Adrenal gland (tissue), 19 donors: ENCODE measurements at places on chromosomes 16 and 17. TPM values are rescaled to one million over a fixed set of nuclear protein-coding genes. Genes with fewer than 3 reads are reported as not detected.

GRCh38 chr17:72458301-72458700, 337.5 kb downstream of the SOX9 start:
- DNase-seq: no peak

DNA sequence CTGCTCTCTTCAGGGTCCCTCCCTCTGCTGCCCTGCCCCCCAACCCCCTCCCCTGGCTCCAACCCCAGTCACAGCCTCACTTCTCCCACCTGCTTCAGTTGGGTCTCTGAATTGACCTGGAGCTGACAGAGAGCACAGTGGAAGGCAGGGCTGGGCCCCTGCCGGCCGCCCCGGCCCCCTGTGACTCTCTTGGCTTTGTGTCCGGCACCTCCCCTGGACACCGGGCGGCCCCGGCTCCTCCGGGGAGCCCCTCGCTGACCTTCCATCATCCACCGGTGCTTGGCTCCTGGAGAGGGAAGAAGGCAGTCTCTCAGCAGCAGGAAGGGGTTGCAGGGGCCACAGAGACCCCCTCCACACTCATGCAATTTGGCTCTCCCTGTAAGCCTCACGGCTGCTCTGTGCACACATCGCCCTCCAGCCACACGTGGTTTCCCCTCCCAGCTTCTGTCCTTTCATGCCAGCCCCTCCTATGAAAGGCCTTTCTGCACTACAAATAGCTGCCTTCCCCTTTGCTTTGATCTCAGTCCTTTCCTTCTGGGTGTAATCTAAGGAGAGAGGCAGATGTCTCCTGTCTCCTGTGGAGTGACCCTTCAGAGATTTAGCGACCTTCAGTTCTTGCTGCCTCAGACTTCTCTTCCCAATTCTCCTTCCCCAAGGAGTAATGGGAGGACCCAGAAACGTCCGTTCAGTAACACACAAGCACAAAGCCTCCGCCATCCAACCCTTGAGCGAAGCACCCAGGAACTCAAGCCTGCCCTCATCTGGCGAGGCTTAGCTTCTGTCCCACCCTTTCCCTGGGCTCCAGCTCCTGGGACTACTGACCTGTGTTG, 8.3 kb downstream of the NKIRAS2 start:
- DNase-seq: no peak

Gene HYDIN
- 1.9 TPM for total RNA-seq

DNA sequence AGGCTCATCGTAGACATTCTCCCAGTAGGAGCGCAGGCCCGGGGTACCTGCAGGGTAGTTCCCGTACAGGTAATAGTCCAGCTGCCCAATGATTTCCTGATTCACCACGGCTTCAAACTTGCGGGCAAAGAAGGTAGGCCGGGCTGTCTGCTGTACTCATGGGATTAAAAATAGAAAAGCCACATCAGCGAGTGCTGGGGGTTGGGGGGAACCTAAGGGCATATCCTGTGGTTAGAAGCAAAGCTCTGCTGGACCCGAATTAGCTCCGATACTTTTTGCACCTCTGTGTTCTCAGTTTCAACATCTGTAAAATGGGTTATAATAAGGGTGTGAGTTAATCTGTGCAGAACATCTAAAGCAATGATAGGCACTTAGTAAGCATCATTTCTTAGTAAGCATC, 336.2 kb downstream of the XYLT1 start:
- no peak for DNase-seq

Gene POLR3E
- 56.6 TPM for total RNA-seq

- DNase-seq: peak; percentile 69
These were observed 754 bp upstream of the SLFN11 start for GRCh38 chr17:35373984-35374765.
